ENCODE measurements at places on chromosomes 13 and 19.

GRCh38 chr13:107099661-107100060 lies 531.7 kb upstream of the ARGLU1 start:
- no peak for DNase-seq

DNA sequence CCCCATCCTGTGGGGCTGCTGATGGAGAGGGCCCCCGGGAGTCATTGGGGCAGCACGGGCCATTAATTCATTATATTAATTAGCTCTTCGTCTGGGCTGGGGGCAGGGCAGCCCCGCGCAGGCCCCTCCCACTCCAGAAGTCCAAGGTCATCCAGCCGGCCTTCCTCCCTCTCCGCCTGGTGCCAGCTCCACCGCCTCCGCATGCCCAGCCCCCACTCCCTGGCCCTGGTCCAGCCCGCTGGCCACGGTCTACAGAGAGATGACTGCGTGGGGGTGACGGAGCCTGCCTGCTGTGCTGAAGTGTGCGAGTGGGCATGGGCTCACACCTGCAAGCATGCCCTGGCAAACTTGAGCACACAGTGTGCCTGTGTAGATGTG lies 8.8 kb downstream of the IGLON5 start:
- DNase-seq = no peak

GRCh38 chr19:50778906-50779430 lies 8.7 kb downstream of the GPR32 start:
- DNase-seq = no peak

DNA sequence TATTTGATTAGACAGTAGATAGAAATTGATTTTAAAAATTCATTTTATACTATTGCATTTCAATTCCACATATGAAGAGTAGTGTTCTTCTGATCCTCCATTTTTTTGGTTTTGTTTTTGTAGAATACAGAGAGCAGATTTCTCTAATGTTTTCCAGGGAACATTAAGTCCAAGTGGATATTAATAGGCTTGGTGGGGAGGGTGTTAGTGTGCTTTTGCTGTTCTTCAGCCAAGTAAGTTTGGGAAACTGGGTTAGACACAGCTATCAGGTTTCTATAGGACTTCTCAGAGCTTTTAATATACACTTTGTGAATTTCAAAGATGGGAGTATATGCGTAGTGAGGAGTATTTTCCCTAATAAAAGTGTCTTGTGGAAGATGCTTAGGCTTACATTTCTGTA lies 21.8 kb downstream of the NAA16 start:
- DNase-seq = no peak

GRCh38 chr13:44104969-44105368 lies 225.3 kb downstream of the LACC1 start:
- no peak for DNase-seq

- DNase-seq = no peak
Observed at GRCh38 chr19:40990972-40991381, at the start of gene CYP2B6. CYP2B6 (plus strand) TSS chr19:40991282; CDS start chr19:40991306, 24 bp downstream.

GRCh38 chr19:51549533-51550324 lies 18.3 kb upstream of the SIGLEC6 start:
- no peak for DNase-seq

GRCh38 chr19:9941231-9941630 lies 4.9 kb upstream of the OLFM2 start:
- DNase-seq = no peak

DNA sequence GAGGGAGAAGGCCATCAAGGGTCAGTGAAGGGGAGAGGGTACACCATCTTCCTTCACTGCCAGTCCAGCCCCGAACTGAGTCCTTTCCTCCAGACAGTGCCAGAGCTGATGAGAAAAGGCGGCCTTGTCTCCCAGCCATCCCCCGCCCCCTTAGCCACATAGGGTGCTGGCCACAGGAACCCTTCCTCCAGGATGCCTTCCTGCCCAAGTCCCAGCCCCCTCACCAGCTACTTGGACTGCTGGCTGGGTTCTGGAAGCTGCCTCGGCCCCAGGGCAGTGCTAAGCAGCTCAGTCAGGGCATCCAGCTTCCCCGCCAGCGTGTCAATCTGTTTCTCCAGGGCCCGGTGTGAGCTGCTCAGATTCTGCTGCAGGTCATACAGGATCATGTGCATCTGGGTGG lies 12.6 kb upstream of the SMG9 start:
- no peak for DNase-seq

DNA sequence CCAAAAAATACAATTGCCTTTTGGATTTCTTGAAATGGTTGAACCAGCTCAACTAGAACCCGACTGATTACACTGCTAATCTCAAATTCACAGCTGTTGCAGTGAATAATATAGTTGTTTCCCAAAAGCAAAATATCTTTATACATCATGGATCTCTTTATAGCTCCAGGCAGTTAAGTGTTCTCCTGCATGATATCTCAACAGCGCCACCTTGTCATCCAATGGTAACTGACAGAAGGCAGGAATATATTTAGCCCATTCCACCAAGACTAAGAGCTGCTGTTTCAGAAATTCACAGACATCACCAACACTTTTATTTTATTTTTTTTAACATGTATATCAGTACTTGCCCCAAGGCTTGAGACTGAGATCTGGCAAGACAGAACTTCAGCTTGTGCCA lies 1141.0 kb upstream of the PRR20A start:
- DNase-seq = no peak

DNA sequence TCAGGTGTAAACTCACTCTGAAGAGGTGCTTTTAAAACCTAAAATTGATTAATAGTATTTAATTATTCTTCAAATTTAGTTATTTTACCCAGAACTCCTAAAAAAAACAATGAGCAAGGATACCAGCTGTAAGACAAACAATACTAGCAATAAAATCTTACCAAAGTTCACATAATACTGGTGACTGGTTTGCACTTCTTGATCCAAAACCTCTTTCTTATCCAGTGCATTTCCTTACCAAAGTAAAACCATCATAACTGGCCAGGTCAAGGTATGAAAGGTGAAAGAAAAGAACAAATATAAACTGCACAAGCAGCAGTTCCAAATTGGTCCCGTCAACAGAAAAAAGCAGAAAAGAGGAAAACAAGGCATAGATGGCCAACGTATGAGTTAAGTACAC lies 62.7 kb downstream of the PSPC1 start:
- DNase-seq = no peak

DNA sequence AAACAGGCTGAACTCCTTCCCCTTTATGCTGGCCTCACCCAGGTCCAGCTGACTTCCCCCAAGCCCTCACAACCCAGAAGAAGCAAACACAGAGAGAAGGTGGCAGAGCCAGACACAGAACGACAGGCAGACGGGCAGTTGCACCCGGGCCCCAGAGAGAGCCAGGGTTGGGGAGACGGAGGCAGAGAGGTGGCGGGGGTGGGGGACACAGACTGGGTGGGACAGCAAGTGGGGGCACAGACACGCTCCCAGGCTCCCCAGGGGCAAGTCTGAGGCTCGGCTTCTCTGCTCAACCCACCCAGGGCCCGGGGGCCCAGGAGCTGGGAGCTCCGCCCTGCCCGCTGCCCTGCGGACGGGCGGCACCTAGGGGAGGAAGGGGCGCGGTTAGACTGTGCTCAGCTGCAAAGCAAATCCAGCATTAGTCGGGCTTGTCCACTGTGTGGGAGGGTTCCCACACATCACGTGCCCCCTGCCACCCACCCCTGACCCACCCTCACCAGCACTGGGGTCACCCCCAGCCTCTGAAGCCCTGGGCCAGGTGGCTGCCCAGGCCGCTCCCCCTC lies 31.3 kb upstream of the ASF1B start:
- no peak for DNase-seq

DNA sequence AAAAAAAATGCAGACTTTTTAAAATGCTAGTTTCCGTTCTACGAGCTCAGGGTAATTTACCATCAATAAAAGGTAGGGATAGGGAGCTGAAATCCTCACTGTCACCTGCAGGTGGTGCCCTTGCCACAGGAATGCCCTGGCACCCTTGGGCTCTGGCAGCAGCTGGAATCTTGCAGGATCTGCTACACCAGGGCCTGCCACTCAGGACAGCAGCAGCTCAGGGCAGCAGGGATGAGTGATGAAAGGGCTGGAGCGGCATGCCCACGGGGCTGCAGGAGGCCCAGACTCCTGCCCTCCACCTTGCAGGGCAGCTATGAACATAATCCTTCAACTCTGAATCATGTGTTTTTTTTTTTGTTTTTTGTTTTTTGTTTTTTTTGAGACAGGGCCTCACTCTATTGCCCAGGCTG lies 54.0 kb downstream of the GNG7 start:
- peak; percentile 55 for DNase-seq

GRCh38 chr19:16085115-16085514 lies 8.8 kb downstream of the TPM4 start:
- DNase-seq = no peak

- DNase-seq = no peak
Observed at GRCh38 chr19:7368456-7368855, 19.7 kb downstream of the ARHGEF18 start.

GRCh38 chr13:29562786-29563438 lies 32.6 kb downstream of the SLC7A1 start:
- no peak for DNase-seq

Data from activated naive CD8-positive, alpha-beta T cell treated with anti-CD3 and anti-CD28 coated beads, Interleukin-2, amount 50 U/mL, for 16 hours (primary cell).